ENCODE measurements at places on chromosomes 3 and 15.

DNA sequence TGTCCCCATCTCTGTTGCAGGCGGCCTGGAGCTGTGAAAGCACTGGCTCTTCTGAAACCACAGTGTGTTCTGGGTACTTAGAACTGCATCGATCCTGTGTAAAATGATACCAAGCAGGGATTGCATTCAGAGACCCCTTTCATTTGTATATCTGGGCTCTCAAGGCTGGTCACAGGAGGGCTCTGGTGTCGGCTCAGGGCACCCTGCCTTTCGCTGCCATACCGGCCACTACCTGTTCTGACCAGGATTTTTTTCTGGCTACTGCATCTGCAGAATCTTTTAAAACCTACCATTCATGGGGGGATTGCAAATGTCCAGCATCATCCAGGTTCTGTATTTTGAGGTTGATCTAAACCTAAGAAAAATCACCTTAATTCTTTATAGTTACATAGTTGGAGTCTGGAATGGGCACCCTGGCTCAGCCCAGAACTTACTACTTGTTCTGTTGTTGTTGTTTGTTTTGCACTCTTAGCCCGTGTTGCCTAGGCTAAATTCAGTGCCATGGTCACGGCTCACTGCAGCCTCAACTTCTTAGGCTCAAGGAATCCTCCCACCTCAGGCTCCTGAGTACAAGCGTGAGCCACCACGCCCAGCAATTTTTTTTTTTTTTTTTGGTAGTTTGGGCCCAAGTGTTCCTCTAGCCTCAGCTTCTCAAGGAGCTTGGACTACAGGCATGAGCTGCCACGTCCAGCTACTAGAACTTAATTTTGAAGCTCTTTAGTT lies 52.7 kb downstream of the TRIM71 start:
- DNase-seq = no peak

DNA sequence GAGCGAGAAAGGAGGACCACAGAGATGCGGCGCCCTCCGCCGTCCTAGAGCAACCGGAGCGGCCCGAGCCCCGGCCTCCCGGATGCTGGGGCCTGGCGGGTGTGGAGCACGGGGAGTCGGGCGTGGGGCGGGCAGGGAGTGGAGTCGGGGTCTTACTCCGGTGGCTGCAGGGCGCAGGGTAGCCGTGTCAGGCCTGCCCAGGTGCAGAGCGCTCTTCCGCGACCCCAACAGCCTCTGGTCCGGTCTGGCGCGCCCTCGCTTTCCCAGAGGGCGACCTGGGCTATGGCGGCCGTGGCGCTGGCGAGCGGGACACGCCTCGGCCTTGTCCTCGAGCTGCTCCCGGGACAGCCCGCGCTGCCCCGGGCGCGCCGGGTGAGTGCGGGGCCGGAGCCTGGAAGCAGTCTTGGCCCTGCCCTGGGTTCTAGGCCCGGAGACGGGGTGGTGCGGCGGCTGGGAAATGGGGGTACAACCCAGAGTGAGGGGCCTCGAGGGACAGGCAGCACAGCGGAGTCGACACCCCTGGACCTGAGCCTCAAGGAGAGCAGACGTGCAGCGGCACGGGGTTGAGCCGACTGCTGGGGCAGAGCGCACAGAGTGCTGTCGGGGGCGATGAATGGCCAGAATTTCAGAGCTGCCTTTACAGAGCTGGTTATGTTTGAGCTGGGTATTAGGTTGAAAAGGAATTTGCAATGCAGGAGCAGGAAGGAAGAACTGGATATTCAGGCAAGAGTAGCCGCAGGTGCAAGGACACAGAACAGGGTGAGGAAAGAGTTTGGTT lies at the start of gene ZNF662:
Gene ZNF662, plus strand, starts transcription at position 73 of the 778 bp plus-strand sequence. CDS start 1,973 bp downstream, outside the sequence.
- no peak for DNase-seq

- DNase-seq = no peak
These were observed 91.2 kb downstream of the SEMA5B start for GRCh38 chr3:122936335-122936734.

GRCh38 chr15:70091726-70092463 lies 5.8 kb downstream of the TLE3 start:
- DNase-seq = no peak

GRCh38 chr3:124810970-124811369 lies 76.2 kb downstream of the ITGB5 start:
- no peak for DNase-seq

DNA sequence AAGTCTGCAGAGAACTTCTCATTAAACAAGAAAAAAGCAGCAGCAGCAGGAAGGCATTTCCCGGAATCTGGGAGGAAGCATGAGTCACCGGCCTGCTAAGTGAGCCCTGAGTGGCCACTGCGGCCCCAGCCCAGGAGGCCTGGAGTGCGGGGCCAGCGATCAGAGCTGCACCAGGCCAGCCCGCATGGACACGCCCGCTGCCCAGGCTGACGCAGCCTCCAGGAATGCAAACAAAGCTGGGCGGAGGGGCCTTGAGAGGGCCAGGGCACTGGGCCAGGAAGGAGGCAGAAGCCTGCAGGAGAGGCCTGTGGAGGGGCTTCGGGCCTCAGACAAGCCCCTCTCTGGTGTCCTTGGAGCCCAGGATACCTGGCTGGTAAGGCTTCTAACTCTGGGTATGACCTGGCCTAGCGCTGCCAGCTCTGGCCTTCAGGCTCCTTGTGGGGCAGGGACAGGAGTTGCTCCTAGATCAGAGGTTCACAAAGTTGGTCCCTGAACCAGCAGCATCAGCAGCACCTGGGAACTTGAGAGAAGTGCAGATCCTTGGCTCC lies 101.2 kb downstream of the SMAD6 start:
- no peak for DNase-seq

DNA sequence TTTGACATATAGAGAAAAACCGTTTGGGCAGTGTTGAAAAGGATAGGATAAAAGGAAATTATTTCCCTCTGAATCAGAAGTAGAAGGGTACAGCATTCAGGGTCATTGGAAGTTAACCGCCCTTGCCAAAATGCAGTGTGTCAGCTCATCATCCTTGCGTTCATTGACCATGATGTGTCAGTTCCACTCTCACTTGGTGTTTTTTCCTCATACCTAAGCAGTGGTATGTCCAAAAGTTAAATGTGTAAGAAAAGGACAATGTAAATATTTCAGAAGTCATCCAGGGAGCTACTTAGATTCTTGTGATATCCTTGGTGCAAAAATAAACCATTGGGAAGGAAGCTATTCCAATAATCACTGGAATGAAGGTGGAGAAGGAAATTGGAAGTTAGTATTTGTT lies 50.7 kb downstream of the MAP6D1 start:
- no peak for DNase-seq

DNA sequence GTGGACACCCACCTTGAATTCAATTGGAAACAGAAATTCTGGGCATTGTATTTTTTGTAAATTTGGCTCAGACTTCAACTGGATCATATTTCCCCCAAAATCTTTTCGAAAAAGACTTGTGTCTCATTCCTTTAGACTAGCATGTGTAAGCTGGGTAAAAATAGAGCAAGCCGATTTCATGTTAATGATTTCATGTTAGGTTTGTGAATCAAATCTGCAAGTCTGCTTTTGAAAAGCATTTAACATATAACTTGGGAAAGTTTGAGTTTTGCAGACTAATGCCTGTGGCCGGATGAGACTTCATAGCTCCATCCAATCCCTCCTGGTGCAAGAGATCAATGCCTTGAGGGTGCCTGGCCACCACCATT lies 64.5 kb downstream of the FLNB start:
- no peak for DNase-seq

DNA sequence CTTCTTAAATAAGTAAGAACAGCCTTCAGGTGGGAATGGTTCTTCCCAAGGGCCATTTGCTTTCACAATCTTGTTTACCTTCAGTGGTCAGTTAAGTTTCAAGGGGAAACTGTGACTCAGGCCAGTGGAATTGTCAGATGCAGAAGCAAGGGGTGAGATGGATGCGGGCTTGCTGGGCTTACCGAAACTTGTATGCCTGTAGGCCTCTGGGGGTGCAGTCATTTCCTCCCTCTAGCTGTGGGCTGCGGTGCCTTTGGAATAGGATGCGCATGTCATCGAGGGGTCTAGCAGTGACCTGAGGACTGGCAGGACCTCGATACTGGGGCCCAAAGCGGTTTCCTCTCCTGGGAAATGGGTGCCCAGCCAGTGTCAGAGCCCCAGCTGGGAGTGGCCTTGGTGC lies 121.6 kb downstream of the EEFSEC start:
- DNase-seq = no peak

DNA sequence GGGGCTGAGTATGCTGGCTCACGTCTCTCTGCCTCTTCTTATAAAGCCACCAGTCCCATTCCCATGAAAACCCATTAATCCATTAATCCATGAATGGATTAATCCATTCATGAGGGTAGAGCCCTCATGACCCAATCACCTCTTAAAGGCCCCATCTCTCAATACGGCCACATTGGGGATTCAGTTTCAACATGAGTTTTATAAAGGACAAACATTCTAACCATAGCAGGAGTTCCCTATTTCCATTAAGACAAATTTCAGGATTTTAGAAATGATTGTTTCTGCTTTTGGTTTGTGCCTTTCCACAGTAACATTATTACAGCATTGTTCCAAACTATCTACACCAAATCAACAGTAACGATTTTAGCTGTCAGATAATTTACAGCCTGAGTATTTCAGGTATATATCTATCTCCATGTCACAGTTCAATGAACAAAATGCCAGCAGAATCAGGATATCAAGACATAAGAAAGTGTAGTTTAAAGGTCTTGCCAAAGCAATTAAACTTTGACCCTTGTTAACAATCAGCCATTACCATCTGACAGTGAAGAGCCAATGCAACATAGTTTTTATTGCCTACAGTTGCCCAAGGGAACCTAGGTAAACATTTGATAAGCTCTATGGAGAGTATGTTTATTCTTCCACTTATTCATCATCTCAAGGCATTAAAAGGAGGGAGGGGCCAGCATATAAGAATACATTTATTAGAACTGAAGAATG lies 3.8 kb downstream of the TSPAN3 start:
- DNase-seq = no peak

DNA sequence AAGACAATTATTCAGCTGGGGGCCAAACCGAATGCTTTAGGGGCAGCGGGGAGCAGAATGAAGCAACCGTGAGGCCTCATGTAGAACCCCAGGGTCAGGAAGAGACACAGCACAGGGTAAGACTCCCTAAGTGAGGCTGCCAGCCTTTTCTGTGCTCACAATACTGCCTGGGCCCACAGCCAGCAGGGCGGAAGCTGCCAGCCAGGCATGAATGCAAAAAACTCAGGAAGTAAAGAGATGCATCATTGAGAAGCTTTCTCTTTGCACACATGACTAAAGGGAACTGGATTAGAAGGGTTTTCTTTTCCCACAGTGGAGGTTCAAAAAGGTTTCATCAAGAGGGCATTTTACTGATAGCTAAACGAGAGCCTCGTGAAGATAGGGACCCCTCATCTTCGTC lies 33.3 kb downstream of the CA12 start:
- no peak for DNase-seq

GRCh38 chr3:185786956-185787877 lies 37.6 kb downstream of the IGF2BP2 start:
- no peak for DNase-seq

DNA sequence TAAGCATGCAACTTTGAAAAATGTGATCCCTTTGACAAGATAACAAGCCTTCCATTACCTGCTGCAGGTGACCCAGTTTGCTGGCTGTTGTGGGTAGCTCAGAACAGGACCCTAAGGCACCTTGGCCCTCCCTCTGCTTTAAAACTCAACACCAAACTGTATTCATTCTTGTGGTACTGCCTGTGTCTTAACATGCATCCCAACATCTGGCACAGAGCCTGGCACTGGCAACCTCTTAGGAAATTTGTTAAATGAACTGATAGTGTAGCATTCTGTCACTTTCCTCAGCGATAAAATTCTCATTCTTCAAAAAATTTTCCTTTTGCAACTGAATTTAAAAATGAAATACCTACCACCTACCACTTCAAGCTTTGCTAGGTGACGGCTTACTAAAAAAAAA lies 287.3 kb upstream of the ADAMTS9 start:
- DNase-seq = no peak

DNA sequence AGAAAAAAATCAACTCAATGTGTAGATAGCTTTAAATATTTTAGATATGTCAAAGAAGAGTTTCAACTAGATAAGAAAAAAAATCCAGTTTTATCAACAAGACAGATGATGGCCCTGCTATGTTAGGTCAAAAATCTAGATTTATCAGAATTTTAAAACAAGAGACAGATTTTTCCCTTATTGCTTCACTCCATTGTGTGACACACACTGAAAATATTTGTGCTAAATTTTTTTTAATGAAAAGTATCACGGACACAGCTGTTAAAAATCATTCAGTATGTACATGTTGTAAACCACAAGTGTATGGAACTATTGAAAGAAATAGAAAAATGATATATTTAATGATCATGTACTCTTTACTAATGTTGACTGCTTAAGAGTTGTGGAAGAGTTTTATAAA lies 43.6 kb downstream of the FOXB1 start:
- no peak for DNase-seq

- no peak for DNase-seq
These were observed 197.3 kb downstream of the FHIT start for GRCh38 chr3:61053781-61054496.

DNA sequence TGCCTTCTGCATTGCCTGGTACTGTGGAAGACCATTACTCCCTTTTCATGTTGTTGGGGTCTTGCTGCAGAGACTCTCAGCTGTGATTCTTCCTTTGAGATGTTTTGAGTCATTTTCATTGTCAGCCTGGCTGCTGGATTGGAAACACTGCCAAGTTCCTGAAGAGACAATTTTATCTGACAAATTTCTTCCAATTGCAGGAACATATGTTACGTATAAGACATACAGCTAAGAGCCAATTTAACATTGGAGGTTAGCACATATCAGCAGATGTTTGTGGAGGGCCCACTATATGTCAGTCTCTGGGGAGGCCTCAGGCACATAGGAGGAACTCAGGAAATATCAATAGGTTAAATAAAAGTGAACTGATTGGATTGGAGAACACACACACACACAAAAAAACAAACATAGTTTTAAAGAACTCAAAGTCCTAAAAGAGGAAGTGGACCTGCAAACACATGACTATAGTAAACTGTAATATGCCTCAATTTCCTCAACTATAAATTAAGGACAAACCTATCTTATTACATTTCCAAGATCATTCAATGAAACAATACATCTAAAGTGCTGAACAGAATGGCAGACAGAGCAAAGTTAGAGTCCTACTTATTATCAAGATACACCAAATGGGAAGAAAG lies 172.3 kb downstream of the MYRIP start:
- DNase-seq = no peak

- no peak for DNase-seq
These were observed 119.9 kb upstream of the CADPS start for GRCh38 chr3:62995119-62995518.

DNA sequence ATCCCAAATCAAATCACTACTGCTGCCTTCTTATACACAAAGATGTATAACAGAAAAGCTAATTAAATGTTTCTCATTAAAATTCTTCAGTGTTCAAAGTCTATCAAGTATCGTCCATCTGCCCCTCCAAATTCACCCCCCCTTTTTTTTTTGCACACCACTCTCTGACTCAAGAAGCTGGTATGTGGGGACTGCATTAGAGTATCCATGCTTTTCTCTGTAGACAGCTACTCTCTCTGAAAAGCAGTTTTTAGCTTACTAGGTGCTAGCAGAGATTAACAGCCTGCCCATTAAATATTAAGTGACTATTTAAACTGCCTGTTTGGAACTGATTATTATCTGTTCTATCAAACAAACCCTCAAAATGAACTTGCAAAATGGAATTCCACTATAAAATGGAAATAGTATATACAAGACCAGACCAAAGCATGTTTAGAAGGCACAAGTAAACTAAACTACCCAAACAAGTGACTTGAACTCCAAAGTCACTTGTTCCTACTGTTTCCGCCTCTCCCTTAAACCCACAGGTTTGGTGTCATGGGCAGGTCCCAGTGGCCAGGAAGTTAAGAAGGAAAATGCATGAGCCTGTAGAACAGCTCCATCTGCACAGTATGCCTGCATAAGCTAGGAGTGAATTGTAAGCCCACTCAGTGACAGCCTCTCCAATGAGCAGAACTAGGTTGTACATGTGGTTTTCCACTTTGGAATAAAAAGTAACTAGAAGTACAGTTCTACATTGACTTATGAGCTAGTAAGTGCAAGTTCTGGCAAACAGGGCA lies 32.5 kb downstream of the GBE1 start:
- no peak for DNase-seq
